ENCODE measurements at places on chromosomes 6 and 20.

- no peak for DNase-seq
Observed at GRCh38 chr6:167455371-167455770, 130.5 kb downstream of the TTLL2 start.

DNA sequence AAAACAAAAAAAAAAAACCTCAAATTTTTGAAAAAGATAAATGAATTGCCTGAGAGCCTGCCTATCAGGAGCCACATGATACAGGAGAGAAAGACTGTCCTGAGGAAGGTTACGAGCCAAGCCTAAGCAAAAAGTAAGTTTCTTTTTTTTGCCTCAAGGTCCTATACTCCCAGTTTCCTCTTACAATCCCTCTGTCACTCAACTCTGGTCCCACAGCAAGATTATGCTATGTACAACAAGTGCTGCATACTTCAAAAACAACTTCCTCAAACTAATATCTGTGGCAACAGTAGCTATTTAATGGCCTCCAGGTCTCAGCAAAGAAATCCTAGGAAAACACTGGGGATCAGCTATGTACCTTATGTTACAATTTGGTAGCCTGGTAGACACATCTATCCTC, 46.8 kb downstream of the PLN start:
- DNase-seq: no peak

- DNase-seq: no peak
Observed at GRCh38 chr6:39577446-39578165, 147.6 kb downstream of the KIF6 start.

GRCh38 chr6:112663698-112664097, 316.6 kb downstream of the RFPL4B start:
- no peak for DNase-seq

DNA sequence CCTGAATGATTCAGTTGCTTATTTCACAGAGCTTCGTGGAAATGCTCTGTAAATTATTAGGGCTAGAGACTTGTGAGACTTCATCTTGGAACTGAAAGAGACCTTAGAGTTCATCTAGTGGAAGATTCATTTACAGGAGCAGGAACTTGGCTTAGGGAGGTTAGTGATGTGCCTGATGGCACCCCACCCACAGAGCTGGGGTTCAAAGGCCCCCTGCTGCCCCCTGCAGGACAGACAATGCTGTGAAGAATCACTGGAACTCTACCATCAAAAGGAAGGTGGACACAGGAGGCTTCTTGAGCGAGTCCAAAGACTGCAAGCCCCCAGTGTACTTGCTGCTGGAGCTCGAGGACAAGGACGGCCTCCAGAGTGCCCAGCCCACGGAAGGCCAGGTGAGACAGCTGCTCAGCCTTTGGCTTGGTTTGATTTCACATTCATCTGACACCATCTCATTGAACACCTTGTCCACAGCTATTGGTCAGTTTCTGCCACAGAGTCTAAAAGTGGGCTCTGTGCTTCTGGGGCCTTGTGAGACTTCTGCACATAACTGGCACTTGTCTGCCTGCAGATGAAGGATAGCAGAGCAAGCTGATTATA, 25.1 kb downstream of the MYBL2 start:
- peak; percentile 5 for DNase-seq

DNA sequence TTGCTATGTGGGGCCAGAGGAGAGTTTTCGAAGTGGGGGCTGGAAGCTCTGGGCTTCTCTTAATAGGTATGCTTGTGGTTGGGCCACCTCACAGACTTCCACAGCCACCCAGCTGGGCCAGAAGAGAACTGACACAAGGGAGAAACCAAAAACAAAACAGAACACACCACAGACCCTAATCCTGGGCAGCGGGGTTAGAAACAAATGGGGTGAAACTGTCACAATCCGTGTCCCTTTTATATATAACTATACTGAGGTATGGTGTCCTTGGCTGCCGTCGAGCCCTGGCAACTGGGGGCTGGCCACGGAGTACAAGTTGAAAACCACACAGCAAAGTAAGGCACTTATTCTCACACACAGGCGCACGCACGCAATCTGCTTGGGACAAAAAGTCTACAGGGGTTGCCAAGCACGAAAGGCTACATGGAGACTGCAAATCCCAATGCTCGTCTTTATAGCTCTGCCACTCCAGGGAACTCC, 78.3 kb downstream of the TRAM2 start:
- no peak for DNase-seq

- DNase-seq: no peak
Observed at GRCh38 chr6:36263390-36264000, 6.4 kb upstream of the PNPLA1 start.

DNA sequence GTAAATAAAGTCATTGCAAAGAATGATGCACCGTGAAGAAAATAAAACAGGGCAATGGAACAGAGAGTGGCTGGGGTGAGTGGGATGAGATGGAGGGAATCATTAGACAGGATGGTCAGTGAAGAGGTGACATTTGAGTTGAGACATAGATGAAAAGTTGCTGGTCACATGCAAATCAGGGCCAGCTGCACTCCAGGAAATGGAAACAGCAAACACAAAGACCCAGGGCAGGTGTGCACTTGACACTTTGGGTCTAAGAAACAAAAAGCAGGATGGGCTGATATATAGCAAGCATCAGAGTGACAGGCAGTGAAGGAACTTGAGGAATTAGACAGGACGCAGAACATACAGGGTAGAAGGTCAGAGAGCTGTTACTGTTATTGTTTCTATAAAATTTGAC, 171.5 kb upstream of the RIPOR2 start:
- no peak for DNase-seq

DNA sequence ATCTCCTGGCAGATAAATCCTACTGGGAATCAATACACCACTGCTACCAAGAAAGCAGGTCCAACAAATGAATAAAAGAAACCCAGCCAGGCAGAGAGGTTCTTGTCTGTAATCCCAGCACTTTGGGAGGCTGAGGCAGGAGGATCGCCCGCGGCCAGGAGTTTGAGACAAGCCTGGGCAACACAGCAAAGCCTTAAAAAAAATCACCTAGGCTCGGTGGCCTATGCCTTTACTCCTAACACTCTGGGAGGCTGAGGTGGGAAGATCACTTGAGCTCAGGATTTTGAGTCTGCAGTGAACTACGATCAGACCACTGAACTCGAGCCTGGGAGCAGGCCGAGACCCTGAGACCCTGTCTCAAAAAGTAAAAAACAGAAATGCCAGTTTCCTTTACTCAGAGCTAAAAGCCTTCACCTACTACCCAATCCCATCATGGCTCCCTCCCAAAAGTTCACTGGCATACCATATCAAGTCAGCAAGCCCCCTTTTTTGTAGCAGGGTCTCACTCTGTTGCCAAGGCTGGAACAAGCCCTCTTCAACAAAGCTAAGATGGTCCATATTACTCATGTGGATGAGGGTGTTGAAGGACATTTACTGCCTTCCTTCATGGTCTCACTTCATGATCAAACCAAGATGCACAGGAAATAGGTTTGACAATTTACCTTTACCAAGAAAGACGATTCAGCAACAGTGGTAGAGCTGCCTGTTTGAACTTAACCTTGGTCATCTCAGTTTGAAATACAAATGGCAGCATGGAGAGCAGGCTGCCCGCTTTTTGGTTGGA, 5.3 kb downstream of the SNX5 start:
- no peak for DNase-seq

- DNase-seq: no peak
Observed at GRCh38 chr6:137155830-137156229, 17.6 kb downstream of the IL22RA2 start.

GRCh38 chr6:25122001-25122400, 157.2 kb upstream of the CARMIL1 start:
- DNase-seq: no peak

- no peak for DNase-seq
Observed at GRCh38 chr20:46050444-46050843, 21.4 kb downstream of the SLC12A5 start.

DNA sequence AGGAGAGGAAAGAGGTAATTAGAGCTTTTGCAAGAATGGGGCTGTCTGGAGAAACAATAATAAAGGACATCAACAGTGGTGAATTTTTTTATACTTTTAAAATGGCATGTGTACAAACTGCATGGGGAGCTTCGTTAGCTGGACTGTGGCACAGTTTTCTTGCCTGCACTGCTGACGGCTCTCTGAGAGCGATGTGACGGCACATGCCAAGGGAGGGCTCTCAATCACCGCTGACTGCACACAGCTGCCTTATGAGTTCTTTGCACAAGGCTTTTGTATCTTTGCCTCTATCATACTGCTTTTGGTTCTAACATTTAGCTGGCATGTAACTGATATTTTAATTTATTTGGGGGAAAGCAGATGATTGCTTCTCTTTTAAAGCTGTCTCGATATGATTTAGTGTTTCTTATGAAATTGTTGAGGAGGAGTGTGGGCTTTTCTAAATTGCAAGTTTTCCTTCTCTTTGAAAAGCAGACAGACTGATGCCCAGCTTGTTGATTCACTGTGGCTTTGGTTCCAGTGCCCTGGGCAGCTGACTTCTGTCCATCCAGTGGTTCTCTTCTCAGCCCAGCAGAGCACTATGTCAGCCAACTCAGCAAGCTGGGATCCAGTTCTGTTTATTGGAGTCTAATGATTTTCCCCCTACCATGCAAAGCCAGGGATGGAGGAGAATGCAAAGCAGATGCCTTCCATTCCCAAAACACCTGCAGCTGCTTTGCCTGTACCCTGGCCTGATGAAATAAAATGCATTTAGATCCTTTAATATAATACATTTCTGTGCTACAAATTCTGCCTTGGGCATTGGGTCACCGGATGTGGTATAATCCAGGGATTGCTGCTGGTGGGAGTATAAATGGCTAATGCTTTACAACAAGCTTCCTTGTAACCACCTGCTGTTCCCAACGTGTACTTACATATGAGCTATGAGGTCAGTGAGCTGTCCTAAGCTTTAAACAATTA, 323.9 kb downstream of the ZFAND3 start:
- DNase-seq: no peak

DNA sequence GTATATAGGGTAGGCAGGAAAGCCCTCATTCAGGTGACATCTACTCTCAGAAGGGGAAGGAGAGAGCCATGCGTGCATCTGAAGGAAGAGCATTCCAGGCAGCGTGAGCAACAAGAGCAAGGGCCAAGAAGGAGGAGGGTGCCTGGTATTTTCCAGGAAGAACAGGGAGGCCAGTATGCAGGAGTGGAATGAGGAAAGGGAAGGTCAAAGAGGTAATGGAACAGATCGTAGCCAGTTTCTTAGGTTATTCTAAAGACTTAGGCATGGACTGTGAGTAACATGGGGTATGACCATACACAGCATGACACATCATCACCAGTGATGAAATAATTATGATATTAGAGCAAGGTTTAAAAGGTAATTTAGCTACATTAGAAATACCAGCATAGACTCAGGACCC, 24.1 kb downstream of the ALDH8A1 start:
- no peak for DNase-seq

GRCh38 chr6:31395832-31396231, 7.6 kb upstream of the MICA start:
- no peak for DNase-seq

DNA sequence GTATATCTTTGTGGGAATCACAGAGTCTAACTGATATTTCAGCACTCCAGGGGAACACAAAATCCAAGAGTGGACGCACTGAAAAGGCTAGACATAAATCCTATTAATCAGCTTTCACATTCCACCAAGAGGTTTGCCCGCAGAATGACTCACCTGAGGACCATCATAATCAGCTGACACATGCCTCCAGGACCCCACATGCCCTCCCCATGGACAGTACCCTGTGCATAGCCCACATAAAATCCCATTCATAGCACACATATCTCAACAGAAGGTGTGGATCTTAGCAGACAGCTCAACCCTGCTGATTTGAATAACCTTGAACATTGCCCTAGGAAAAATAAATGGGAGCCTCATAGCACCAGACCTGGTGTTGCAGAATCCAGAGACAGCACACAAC, 246.8 kb upstream of the TENT5A start:
- DNase-seq: no peak

DNA sequence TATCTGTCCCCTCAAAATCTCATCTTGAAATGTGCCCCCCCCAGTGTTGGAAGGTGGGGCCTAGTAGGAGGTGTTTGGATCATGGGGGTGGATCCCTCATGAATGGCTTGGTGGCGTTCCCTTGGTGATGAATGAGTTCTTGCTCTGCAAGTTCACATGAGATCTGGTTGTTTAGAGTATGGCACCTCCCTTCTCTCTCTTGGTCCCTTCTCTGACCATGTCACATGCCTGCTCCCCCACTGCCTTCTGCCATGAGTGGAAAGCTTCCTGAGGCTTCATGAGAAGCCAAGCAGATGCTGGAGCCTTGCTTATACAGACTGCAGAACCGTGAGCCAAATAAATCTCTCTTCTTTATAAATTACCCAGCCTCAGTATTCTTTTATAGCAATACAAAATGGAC, 70.9 kb downstream of the MAN1A1 start:
- DNase-seq: no peak

GRCh38 chr6:140079328-140079727, 704.9 kb upstream of the CITED2 start:
- DNase-seq: no peak

- no peak for DNase-seq
Observed at GRCh38 chr6:75876152-75876551, 127.1 kb downstream of the MYO6 start.

DNA sequence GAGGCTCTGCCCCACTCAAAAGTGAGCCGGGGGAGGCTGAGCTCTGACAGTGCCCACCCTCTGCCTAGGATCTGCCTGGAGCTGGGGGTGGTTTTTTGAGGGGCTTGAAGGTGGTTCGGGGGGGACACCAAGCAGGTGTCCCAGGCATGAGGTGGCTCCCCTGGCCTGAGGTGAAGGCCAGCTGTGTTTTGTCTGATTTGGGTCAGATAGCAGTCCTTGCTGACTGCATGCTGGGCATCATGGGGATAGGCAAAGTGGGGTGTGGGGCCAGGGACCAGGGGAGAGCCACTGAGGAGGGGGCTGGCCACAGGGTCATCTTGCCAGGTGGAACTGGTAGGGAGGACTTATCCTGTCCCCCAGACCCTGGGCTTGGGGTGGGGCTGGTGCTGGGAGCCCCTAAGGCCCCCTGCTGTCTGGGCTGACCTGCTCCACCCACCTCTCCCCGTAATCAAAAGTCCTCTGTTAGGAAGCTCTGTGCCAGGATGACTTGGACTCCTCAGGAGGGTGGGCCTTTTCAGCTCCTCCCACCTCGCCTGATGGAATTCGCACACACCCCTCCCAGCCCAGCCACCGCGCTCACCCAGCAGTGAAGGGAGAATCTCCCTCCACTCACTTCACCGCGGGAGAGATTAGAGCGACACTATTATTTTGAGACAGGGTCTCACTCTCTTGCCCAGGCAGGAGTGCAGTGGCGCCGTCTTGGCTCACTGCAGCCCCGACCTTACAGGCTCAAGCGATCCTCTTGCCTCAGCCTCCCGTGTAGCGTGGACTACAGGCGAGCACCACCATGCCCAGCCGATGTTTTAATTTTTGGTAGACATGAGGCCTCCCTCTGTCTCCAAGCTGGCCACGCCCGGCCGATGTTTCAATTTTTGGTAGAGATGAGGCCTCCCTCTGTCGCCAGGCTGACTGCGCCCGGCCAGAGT, 1.5 kb upstream of the COL9A3 start:
- DNase-seq: no peak

DNA sequence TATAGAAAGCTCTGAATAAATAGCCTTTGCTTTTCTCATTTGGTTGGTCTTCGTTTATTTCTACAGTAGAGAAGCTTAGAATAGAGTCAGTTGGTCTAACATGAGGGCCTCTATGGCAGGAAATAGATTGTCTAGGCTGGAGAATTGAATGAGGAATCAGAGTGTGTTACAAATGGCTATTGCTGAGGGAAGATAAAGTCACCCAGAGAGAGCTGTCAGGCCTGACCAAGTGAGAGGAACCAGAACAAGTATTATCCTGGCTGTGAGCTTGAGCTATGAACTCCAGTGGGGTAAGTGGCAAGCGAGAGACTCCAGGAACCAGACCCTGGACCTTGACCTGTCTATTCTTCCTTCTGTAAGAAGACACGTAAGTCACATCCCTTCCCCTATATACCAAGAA, 353.1 kb downstream of the CD83 start:
- no peak for DNase-seq

- no peak for DNase-seq
Observed at GRCh38 chr6:150169609-150170008, 26.8 kb downstream of the PPP1R14C start.
